Activated T-helper 9 cell treated with anti-CD3 and anti-CD28 coated beads, Interleukin-2, amount 50 U/mL, for 16 hours (primary cell): ENCODE measurements at places on chromosomes 6 and 20.

DNA sequence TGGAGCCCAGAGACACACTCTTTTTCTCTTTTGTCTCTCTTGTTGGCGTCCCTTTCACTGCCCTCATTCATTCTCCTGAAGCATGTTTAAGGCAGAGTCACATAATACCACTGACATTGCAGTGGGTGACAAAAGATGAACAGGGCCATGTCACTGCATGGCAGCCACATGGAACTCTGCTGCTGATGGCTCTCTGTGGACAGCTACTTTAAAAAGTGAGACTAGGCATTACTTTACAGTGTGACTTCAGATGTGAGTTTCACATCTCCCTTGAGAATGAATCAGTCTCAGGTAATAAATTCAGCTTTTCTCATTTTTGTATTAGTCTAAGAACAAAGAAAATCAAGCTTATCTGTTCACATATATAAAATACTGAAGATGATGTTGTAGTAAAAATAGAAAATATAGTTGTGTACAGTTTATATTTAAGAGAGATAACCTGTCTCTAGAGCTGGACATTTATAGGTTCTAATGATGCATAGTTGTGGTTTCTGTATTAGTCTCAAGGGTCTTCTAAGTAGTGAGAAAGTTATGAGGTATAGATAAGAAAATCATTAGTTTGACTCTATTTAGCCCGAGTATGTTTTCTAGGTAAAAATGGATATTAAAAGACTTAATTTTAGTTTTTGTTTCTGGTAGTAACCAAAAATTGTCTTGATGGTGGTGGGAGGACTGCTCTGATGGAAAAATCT, 6.1 kb downstream of the MRS2 start:
- no peak for DNase-seq

DNA sequence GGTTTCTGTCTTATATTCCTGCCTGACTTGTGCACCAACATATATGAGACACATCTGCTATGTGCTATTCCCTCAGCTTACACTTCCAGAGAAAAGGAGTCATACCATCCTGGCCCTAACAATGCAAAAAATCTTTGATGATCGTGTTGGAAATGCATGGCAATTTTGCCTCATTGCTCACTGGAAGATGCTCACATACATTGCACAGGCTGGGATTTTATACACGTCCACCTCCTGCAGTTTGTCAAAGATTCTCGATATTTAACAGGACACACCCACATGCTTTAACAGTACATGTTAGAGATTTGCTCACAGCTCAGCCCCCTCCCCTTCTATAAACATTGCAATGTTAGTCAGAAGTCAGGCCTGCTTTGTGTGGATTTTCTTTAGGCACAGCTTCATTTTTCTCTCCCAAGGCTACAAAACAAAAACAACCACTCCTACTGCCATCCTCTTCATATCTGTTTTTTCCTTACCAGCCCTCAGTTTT, 66.1 kb downstream of the ADGB start:
- DNase-seq = no peak

- DNase-seq = no peak
These were observed 20.3 kb upstream of the SLA2 start for GRCh38 chr20:36666181-36666740.

DNA sequence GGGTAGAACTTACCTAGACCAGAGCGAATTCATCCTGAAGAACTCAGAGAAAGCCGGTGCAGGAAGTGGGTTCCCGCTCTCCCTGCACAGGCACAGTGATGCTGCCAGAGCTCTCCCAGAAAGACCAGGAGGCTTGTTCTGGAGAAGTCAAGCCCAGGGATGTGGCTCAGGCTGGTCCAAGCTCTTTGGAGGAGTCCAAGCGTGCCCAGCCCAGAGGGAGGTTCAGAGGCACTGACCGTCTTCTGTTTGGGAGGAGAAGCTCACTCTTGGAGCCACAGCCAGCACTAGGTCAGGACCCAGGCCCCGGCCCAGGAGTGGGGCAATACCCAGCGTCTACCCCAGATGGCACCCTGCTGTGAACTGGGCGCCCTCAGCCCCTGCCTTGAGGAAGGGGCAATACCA, 1.5 kb upstream of the PMEPA1 start:
- DNase-seq = no peak

DNA sequence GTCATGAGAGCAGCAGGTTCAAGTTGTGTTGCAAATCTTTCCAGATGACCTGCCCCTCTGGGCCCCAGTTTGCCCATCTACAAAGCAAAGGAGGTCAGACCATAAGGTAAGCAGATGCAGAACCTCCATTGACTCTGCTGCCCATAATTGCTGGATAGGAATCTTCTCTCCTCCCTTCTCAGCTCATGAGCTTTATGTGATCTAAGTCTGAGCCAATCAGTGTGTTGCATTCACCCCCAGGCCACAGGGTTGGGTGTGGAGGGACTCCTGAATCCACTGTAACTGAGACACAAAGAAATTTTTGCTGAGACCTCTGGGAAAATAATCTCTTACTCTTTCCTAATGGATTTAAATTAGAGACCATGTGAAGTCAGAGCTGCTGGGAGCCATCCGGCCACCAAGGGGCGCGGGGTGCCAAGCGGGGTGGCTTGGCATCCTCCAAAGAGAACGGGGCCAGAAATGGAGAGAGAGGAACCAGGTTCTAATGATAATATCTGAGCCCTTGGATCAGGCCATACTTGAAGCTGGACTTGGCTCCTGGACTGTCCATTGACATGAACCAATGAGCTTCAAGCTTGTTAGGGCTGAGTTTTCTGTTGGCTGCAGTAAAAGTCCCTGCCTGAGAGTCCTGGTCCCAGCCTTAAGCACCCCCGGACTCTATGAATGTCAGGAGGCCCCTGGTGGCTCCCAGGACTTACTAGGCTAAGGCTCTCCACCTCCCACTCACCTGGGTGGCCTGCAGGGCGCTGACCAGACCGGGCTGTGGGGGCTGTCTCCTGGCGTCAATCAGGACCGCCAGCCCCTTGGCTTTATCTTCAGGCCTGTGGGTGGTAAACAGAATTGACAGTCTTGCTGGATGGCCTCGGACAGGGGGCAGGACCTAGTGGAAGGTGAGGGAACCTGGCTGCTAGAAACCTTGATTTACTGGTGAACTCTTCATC, 32.8 kb downstream of the KIAA1755 start:
- no peak for DNase-seq

- DNase-seq = no peak
These were observed 102.5 kb downstream of the PAK5 start for GRCh38 chr20:9736373-9736772.

DNA sequence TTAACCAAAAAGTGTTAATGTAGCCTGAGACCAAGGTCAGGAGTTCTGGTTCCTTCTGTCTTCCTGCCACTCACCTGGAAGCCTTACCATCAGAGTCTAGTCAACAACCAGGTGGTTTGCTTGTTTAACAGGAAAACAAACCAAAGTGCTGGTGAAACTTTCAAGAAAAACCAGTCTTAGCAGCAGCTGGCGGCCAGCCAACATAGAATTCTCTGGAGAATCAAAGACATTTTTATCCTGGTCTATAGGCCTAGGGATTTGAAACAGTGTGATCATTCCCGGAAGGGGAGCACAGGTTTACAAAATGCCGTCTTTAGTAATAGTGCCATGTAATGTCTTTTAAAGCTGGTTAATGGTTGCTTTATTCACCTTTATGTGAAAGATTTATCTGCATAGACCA, 146.6 kb upstream of the AKIRIN2 start:
- no peak for DNase-seq

GRCh38 chr6:101393251-101393828, at the start of gene GRIK2:
Gene GRIK2 (plus strand): TSS chr6:101393708.
- DNase-seq = no peak

DNA sequence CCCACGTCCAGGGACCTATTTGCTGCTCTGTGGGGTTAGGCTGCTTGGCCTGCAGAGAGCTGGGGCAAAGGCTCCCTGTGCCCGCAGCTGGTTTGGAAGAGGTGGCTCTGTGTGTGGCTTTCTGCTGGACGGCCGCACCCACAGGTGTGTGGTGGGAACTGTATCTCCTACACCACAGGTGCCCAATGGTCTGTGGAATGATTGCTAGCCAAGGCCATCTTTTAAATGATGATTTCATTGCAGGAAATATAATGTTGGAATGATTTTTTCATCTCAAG, 178.4 kb downstream of the DLL1 start:
- no peak for DNase-seq

DNA sequence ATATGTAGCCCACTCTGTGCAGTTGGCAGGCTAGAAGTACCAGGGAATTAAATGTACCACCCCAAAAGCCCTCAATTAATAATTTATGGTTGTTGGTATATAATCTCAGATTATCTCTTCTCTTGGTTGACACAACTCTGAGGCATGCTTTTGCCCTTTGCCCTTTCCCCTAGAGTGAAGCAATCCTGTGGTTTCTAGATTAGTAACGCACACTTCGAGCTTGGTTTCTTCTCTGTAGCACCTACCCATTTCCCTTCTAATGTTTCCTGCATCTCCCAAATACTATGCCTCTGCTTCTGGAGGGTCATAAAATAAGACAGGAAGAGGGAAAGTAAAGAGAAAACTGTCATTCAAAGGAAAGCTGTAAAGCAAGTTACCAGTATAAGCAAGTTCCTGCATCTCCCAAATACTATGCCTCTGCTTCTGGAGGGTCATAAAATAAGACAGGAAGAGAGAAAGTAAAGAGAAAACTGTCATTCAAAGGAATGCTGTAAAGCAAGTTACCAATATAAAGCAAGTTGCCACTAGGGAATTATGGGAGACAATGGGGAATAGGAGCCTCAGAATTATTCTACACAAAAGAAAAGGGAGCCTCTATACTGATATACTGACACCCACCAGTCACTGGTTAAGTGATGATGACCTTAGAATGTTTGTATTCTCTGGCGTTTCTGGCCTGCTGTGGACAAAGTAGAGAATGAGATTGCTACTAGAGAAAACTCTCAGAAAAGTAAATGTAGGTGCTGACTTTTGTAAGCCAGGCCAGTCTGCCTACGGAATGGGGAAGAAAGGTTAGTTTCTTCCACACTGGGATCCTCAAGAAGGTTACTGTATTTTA, 862.6 kb upstream of the MAN1A1 start:
- DNase-seq = no peak

DNA sequence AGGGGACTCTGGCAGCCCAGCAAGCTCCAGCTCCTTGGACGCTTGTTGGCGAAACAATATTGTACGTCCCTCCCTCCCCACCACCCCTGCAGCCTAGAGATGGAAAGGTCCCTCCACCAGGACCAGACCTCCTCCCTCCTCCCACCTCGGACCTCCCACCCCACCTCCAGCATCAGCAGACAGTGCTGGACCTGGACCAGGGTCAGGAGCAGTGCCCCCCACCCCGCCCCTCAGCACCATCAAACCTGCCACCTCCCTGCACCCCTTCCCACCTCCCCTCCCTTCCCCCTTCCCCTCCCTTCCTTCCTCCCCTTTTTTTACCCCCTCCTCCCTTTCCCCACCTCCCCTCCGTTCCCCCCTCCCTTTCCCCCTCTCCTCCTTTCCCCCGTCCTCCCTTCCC, 98.4 kb downstream of the TAF4 start:
- DNase-seq = no peak

DNA sequence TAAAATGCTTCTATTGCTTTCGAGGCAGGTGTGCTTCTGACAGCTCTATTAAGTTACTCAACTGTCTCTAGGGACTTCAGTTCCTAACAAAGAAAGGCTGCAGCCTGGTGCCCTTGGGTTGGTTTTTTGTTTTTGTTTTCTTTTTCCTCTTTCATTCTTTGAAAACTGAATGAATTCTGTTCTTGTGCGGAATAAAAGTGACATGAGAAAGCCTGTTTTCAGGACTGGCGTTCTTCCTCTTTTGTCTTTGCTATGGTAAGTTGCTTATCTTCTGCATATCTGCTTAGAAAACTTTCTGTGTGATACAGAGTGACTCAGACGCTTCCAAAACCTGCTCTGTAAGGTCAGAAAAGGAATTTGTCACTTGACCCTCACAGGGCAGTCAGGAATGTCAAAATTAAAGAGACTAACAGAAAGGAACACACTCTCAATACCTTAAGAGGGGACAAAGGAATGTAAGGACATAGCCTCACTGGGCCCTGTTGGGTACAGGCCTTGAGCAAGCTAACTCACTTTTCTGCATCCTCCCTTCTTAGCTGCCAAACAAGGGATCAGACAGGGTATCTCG, 56.2 kb upstream of the NHSL1 start:
- DNase-seq = no peak

- no peak for DNase-seq
These were observed 28.0 kb downstream of the ID4 start for GRCh38 chr6:19865178-19865577.

DNA sequence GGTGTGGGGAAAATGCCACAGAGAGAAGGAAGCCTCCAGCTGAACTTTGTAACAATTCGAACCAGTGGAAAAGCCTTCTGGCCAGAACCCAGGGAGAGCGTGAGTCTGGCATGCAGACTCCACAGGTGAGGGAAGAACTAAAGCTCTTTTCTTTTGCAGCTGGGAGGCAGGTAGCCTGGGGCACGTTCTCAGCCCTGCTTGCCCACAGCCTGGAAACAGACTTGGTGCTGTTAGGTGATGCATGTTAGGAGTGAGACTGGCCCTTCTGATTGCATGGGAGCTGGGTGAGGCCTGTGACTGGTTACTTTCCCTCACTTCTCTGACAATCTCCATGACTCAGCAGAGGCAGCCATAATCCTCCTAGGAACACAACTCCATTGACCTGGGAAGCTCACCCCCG, 34.2 kb downstream of the PROKR2 start:
- no peak for DNase-seq

DNA sequence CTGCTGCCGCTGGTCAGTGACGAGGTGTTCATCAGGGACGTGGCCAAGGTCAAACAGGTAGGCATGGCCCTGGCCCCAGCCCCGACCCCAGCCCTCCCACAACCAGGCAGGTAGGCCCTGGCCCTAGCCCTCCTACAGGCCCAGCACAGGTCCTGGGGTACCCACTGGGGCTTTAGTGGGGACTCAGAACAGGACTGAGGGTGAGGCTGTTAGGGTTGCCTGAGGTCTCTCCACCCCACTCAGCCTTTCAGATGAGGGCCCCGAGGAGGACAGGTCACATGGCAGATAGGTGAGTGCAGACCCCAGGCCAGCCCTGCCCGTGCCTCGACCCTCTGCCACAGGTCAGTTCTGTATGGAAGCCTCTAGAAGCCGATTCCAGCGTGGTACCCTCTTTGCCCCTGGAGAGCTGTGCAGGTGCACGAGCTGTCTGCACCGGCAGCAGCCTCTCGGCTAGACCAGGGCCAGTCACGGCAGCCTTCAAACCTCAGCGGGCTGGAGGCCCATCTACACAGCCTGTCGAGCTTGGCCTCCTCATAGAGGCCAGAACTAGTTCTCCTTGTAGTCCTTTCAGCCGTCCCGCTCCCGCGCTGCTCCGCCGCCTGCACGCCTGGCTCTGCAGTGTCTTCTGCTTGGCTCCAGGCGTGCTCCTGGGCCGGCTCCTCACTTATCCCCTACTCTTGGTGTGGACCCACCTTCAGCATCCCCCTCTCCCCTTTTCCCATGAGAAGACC, 35.5 kb downstream of the PYGB start:
- DNase-seq = no peak

DNA sequence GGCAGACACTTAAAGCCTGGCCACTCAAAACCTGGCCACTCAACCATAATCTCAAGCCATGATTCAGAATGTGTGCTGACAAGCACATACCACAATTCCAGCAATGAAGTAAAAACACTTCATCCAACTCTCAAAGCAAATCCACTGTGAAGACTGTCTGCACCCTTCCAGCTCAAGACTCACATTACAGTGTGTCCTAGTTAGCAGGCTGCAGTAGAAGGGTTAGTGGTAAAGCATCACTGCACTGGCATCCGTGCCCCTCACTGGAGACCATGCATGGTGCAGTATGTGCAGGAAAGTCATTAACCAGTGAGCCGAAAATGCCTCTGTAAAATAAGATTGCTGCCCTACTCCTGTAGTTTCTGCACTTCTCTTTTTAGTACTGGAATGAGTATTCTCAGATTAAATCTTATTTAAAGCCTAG, 43.4 kb downstream of the SLC23A2 start:
- DNase-seq = no peak
